NT2/D1 (cell line): ENCODE measurements at places on chromosomes 11 and 22.

GRCh38 chr11:87019613-87020271, 18.0 kb upstream of the TMEM135 start:
- no peak for DNase-seq

DNA sequence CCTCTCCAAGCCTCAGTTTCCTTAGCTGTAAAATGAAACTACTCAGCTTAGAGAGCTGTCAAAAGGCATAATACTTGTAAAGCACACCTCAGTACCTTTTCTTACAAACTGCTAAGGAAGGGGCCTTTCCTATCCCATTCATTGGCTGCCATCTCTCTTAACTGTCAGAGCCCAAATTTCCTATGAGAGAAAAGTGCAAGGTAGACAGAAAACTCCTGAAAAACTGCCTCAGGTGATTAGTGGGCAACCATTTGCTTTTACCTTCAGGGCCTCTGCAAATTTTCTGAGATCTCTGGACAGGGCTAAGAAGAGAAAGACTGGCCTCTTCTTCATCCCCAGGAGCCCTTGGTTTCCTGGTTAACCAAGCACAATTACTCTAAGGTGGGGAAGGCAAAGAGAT, 13.8 kb downstream of the LARGE1 start:
- DNase-seq = no peak

GRCh38 chr11:76173663-76174062, 32.6 kb downstream of the WNT11 start:
- DNase-seq = no peak

DNA sequence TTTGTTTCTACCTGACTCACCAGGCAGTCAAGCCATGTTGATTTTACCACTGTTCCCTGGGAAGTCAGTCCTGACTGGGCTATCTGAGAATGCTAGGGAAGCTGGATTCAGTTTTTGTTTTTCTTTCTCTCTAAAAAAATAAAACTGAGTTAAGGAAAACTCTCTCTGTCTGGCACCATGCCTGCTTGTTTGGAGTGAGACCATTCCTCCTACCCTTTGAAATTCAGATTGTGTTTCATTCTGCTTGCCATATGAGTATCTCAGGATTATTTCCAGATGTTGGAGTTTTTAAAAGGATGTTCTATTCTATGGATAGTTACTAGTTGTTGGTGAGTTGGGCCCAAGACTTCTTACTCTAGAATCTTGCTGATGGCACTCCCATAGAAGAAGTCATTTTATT, 1917.0 kb downstream of the LRRC4C start:
- no peak for DNase-seq

GRCh38 chr11:66316849-66317251, at the start of gene CD248:
CD248 (minus strand) TSS chr11:66317044; CDS start chr11:66317027, 17 bp downstream.
- DNase-seq = no peak

- DNase-seq = no peak
These were observed 147.0 kb upstream of the NTM start for GRCh38 chr11:131223198-131223991.

GRCh38 chr11:57742087-57742452, 779 bp downstream of the SELENOH start:
- DNase-seq = no peak

- DNase-seq = no peak
These were observed 1.8 kb downstream of the C11orf68 start for GRCh38 chr11:65917077-65917433.

GRCh38 chr22:22935546-22936157, 48.0 kb downstream of the IGLL5 start:
- no peak for DNase-seq

DNA sequence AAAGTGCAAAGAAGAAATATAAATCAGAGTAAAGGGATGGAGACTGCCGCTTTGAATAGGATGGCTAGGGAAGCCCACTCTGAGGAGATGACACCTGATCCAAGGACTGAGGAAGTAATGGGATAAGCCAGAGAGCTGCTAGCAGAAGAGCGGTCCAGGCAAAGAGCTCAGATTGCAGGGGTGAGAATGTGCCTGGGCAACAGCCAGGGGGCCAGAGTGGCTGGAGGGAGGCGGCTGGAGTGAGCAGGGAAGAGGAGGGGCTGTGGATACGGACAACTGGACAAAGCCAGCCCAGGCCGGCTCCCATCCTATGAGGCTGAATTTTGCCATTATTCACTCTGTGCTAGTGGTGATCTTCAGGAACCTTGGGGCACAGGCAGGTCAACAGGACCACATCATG, 360.3 kb upstream of the SYN3 start:
- no peak for DNase-seq

DNA sequence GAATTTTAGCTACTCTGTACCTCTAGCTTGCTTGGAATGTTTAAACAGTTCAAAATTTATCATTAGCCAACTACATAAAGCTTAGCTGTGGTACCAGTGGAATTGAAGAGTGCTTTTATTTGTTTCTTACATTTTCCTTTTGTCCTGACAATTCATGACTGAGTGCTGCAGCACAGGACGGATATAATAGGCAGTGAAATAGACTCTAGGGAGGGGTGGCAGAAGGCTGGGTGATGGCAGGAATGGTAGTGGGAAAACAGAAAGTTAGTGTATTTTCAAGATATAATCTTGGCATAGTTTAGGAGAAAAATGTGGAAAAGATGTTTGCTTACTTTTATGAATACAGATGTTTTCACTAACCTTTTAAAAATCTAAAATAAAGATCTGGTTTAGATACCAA, 31.1 kb upstream of the ARHGAP32 start:
- DNase-seq = no peak

DNA sequence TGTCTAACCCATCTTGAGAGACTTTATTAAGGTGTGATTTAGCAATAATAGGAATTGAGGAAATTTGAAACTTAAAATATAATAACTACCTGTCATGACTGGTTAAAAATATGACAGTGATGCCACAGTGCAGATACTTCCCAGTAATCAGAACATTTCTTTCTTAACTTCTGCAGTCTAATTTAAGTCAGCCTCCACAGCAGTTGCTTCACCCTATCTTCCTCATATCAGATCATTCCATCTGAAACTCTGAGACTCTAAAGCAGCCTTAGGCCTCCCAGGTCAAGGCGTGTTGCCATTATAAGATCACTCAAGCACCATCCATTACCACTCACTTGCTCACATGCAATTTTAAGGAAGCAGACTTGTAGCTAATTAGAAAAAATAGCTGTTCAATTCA, 302.2 kb downstream of the AASDHPPT start:
- DNase-seq = no peak

- DNase-seq = no peak
These were observed 9.7 kb downstream of the MRTFA start for GRCh38 chr22:40626851-40627250.

GRCh38 chr11:27698872-27699241, 1.4 kb downstream of the BDNF start:
- peak; percentile 74 for DNase-seq

DNA sequence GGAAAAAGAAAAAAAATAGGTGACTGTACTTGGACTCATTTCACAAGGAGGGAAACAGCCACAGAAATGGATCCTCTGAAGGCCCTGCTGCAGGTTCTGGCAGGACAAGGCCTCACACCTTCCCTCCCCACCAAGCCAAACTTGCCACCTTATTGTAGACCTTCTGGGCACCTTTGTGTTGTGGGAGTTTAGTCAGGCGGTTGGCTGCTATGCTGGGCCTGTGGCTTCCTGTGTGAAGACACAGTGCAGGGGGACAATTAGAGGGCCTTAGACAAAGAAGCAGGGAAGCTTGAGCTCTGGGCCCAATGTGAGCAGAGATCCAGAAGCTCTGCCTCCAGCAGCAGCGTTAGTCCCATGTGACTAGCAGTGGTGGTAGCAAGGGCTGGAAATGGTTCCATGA, 4.2 kb downstream of the RAB1B start:
- no peak for DNase-seq

DNA sequence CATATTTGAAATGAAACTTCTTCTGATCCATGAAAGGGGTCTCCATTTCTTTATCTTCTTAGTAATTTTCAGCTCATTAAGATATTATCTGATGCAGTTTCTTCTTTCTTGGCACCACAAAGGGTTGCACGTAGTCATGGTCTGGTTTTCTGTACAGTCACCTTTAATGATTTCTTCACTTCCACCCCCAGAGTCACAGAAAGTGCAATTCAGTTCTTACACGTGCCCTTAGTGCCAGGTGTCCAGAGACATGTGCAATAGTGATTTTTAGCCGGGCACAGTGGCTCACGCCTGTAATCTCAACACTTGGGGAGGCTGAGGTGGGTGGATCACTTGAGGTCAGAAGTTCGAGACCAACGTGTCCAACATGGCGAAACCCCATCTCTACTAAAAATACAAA, 202.8 kb upstream of the MTNR1B start:
- DNase-seq = no peak

DNA sequence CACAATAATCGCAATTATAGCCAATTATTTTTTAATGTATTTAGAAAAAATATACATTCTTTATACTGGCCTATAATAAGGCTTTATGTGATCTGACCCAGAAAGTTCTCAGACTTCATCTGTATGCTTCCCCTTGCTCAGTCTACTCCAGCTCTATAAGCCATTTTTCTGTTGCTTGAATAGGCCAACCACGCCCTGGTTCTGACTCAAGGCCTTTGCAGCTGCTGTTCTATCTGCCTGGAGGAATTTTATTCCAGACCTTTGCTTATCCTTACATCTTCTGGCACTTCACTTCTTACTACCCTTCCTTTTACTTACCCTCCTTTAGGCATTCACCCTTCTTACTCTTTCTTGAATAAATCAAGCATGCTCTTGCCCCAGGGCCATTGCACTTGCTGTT, 54.9 kb upstream of the PDE3B start:
- DNase-seq = no peak

GRCh38 chr11:83723999-83724398, 437.8 kb upstream of the CCDC90B start:
- peak; percentile 54 for DNase-seq

DNA sequence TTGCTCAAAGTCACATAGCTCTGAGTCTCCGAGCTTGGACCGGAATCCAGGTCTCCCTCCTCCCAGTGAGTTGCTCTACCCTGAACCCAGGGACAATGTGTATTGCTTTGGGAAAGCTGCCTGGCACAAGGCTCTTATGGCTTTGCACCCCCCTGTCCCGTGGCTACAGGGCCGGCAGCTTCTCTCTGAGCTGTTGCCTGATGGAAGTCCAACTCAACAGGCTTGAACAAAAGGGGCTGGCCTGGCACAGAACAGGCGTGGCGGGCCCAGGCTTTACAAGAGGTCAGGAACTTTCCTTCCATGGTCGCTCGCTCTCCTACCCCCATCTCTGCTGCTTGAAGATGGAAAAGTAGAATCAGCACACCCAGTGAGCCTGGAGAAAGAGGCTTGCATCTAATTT, 34.3 kb downstream of the MYEOV start:
- no peak for DNase-seq

- no peak for DNase-seq
These were observed 6.5 kb upstream of the CSTPP1 start for GRCh38 chr11:46930089-46930488.

GRCh38 chr22:19107730-19108074, 14.5 kb downstream of the DGCR2 start:
- DNase-seq = no peak

- no peak for DNase-seq
These were observed 1.9 kb downstream of the TIGD3 start for GRCh38 chr11:65356394-65356972.

- DNase-seq = no peak
These were observed 30.7 kb downstream of the PARVG start for GRCh38 chr22:44211256-44211945.

DNA sequence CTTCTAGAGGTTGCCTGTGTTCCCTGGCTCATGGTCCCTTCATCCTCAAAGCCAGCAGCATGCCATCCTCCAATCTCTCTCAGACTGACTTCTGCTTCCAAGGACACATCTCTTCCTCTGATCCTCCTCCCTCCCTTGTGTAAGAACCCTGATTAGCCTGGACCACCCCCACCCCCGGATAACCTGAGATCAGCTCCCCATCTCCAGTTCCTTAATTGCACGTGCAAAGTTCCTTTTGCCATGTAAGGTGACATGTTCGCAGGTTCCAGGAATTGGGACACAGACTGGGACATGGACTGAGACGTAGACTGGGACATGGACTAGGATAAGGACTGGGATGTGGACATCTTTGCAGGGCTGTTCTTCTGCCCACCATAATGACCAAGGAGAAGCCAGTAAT, 925.3 kb downstream of the TBC1D22A start:
- no peak for DNase-seq

DNA sequence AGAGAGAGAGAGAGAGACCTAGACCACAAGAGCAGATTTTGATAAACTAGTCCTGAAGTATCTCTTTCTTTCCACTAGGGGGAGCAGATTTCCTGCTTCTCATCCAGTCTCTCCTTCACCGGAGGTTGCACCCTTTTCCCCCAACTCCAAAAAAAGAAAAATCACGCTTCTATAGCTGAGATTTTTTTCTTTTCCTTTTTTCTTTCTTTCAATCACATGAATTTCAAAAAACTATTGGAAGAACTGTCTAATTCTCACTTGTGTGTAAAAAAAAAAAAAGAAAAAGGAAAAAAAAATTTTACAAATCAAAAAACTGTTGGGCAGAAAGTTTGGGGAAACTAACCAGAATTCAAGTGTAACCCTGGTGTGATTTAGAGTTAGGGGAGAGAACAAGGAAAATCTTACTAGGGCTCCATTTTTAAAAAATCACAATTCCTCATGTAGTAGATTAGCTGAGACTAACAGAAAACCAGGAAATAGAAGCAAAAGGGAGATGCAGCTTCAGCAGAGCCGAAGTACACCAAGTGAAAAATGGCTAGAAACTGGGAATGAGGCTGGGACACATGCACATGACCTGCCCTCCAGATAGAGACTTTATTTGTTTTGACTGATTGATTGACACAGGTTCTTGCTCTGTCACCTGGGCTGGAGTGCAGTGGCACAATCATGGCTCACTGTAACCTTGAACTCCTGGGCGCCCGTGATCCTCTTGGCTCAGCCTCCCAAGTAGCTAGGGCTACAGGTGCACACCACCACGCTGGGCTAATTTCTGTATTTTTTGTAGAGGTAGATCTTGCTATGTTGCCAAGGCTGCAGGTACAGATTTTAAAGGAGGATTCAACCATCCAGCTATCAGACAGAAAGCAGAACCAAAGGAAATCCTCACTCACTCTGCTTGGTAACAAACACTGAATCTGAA, 27.1 kb downstream of the SDHD start:
- DNase-seq = peak; percentile 8

DNA sequence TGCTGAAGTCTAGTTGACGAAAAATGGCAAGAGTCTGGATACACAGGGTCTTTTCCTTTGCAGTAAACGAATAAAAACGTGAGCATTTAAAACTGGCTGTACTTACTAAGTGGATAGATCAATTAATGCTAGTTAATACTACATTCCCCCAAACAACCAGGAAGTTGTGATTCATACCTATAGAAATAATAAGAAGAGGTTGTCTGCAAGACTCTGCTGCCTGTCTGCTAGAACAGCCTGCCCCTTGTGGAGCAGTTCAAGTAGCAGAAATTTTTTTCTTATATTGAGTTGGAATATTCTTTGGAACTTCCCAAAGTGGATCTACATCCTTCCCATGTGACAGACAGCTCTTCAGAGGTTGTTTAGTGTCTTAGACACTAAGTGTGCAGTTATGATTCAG, 86.8 kb downstream of the TEAD1 start:
- no peak for DNase-seq

DNA sequence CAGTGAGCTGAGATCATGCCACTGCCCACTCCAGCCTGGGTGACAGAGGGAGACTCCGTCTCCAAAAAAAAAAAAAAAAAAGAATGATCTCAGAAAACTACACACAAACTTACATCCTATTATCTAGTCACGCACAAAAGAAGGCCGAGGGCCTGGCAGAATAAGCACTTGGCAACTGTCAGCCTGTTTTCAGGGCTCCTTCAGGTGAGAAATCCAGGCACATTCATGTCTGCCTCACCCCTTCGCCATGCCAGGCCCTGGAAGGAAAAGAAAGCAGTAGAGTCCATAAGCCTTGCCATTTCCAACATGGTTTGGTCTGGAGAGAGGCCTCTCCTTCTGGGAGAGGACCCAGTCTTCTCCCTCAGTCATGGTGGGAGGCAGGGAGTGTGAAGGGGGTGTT, 30.9 kb downstream of the C11orf58 start:
- no peak for DNase-seq
